Femur (tissue), 1 donor: ENCODE measurements at places on chromosomes 2 and 18.

- no peak for DNase-seq
Measured at GRCh38 chr2:43472527-43473194, 123.2 kb downstream of the THADA start.

- no peak for DNase-seq
Measured at GRCh38 chr2:39266139-39266805, 22.5 kb upstream of the CDKL4 start.

- no peak for DNase-seq
Measured at GRCh38 chr2:165524720-165525119, 55.2 kb downstream of the CSRNP3 start.

DNA sequence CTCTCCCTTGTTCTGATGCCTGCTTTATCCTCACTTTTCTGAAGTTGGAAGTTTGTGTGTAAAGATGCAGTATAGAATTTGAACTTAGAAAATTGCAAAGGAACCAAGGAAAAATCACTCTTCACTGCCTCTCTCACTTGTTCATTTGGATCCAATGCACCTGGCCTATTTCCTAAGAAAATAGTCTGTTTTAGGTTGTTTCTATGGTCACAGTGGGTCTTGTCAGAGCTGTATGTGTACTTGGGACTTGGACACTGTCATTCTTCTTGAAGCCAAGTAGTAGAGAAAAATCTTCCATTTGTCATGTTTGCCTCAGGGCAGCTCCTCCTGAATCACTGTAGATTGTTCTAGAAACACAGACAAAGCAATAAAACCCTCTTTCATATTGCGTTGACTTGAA lies 80.3 kb upstream of the SESTD1 start:
- peak; percentile 22 for DNase-seq

GRCh38 chr18:46296656-46297055 lies 192.5 kb downstream of the HAUS1 start:
- DNase-seq = peak; percentile 8

DNA sequence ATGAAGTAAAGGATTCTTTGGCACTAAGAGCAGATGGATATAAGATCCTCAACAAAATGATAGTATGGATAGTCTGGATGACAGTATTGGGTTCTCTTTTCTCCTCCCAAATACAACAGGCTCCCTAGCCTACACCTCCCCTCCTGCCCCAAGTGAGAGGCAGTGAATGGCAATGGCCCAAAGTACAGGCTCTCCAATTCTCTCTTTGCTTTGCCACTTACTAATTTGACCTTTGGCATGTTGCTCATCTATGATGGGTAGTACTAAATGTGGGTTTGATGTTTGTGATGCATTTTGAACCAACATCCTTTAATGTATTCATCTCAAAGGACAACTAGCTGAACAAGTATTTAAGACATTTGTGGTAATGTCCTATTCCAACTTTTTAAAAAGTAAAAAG lies 65.9 kb downstream of the EIF5B start:
- DNase-seq = no peak

DNA sequence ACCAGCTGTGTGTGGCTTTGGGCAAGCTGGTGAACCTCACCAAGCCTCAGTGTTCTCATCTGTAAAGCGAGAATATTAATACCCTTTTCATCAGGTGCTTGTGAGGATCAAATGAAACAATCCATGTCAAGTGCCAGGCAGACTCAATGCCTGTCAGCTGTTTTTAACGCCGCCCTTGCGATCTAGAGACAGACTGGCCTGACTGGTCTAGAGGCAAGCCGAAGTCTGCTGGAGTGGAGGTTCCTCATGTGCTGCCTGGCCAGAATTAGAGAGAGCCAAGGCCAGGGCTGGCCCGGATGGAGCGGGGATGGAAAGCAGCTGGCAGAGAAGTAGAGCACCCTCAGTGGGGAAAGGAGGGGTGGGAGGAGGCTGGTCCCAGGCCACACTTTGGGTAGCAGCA lies 74.5 kb upstream of the B3GNT7 start:
- DNase-seq = no peak

GRCh38 chr18:4878480-4878879 lies 318.6 kb downstream of the AKAIN1 start:
- no peak for DNase-seq

DNA sequence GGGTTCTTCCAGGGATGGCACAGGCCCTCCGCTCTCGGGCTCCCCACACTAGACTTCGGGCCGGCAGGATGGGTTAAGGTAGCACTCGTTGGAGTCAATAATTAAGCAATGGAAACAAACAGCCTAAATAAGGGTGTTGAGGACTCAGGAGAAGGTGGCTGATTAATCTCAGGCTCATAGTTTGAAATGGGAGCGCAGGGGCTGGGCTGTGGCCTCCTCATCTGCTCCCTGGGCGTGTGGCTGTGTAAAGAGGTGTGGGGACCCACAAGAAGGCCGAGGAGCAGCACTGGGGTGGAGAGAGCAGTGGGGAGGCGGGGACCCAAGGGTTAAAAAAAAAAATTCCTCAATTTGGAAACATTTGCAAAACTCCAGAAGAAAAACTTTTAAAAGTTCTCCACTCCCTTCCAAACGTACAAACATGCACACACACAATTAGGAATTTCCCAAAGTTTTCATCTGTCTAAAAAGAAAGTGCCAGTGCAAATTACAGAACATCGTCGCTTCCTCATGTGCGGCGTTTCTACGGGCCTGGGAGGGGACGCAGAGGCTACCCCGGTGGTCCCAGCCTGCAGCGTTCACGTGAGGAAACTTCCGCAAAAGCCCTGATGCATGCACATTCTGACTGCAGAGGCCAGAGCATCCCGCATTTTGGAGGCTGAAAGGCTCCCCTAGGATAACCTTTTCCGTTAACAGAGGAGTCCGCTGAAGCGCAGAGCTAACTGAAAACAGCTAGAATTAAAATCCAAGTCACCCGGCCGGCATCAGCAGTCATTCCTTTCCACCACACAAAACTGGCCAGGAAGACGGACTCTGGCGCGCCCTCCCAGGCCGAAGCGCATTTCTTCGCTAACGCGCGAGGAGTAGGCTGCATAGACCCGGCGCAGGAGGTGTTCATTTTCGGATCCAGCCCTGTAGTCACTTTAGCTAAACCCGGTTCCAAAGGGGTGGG lies 1.0 kb upstream of the TUBB6 start:
- peak; percentile 84 for DNase-seq

DNA sequence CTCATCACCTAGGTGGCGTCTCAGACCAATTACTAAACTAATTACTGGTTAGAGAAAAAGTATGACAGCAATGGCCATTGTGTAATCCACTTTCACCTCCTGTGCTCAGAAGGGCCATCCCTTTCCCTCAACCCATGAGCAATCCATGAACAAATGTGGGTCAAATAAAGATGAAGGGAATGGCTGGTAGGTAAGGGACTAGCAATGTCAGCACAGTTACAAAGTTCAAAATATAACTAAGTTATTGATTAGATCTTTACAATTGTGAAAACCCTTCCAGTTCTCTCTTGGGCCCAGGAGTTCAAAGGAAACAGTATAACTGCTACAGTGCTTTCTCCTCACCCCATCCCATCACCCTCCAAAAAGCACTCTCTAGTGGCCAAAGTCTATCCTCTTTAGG lies 98.3 kb downstream of the DTNA start:
- no peak for DNase-seq

GRCh38 chr2:184654945-184655344 lies 56.6 kb downstream of the ZNF804A start:
- DNase-seq = no peak

- DNase-seq = no peak
Measured at GRCh38 chr2:218169757-218170546, 3.2 kb upstream of the CXCR1 start.

DNA sequence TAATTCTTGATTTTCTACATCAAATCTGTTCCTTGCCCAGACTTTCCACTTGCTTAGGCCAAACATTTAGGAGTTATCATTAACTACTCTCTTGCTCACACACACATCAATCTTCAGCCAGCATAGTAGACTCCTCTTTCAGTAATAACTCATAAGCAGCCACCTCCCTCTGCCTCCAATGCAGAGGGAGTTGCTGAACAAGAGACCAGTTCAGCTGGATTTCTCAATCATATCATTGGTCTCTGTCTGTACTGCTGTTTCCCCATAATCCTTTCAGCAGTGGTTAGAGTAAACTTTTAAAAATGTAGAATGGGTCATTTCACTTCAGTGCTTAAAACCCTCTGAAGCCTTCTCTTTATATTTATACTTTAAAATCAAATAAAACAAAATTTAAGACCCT lies 112.9 kb downstream of the SLC39A10 start:
- no peak for DNase-seq

DNA sequence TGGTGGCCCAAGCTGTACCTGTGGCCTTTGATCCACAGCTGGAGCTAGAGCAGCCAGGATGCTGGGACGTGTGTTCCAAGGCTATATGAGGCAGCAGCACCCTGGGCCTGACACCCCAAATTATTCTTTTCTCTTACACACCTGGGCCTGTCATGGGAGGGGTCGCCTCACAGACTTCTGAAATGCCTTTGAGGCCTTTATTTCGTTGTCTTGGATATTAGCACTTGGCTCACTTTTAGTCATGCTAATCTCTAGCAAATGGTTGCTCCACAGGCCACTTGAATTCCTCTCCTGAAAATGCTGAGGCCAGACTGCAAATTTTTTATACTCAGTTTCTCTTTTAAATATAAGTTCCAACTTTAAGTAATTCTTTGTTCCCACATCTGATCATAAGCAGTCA lies 22.0 kb upstream of the IL1R2 start:
- DNase-seq = no peak

- DNase-seq = peak; percentile 31
Measured at GRCh38 chr2:241808721-241809382, at the start of gene NEU4. TSS of gene NEU4 (plus strand) at chr2:241809193. CDS start at chr2:241814485, 5,292 bp downstream.

GRCh38 chr2:10271509-10271908 lies 31.2 kb upstream of the HPCAL1 start:
- peak; percentile 1 for DNase-seq

DNA sequence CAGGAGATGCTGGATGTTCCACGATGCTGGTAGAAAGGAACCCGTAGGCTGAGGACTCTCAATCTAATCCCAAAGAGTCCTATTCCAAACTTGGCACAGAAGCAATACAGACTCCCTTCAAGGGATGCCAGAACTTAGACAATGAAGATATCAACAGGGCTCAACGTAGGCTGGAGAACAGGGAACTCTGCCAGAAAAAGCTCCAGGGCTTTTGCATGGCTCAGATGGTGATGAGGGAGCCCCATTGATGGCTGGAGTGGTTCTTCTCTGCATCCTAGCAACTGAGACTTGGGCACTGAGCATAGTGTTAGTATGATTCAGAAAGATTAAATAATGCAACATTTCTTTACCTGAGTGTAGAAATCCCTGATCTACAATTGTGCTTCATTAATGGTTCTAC lies 117.2 kb upstream of the NCK2 start:
- no peak for DNase-seq

DNA sequence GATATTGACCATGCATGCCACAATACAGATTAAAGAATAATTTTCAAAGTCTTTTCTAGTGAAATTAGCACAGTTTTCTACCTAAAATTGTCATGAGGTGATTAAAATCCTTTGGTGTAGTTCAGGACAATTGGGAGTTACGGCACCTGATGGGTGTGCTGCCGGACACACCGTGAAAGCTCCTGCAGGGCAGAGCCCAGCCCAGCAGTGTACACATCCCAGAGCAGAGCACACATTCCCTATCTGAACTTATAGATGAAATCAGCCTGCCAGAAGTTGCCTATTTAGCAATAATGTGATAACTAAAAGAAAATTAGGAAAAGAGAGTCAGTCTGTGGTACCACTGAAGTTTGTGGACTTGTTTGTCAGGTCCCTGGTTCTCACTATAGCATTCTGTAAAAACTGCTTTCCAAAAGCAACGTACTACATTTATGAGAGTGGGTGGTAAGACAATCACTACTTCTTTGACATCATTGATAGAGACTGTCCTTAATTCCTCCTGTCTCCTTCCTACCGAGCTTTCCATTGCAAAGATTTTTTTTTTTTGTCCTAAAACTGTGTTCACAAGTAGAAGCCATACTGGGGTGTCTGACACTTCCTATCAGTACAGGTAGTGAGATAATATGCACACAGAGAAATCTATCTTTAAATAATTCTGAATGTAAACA lies 3.4 kb downstream of the CYTIP start:
- no peak for DNase-seq

GRCh38 chr2:100151310-100151709 lies 8.9 kb upstream of the AFF3 start:
- no peak for DNase-seq

DNA sequence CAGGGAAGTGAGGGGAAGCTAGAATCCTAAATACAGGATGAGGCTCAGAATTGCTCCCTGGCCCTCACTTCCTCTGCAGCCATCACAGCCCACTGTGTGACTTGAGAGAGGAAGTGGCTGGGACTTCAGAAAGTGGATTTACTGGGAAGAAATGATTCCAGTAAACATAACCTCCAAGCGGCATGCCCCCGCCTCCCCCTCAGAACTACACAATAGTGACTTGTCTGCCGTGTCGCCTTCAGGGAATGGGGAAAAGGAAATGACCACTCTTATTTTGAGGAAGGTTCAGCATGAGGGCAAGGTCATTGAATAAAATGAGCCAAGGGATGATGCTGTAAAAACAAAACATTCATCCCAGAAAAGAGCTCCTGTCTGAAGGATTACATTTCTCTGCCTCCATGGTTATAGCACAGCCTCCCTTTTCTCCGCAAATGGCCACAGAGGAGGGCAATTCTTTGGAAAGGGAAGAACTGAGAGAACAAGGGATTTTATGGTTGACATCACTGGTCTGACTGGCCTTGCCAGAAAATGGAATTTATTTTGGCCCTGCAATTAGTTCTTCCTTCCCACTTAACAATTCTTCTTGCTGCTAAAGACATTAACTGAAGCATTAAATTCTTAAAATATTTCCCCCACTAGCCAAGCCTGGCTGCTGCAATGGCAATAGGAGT lies 78.9 kb upstream of the DAPL1 start:
- peak; percentile 73 for DNase-seq

- peak; percentile 12 for DNase-seq
Measured at GRCh38 chr18:79596446-79597175, 83.0 kb upstream of the CTDP1 start.

GRCh38 chr2:189134485-189134884 lies 45.1 kb downstream of the COL5A2 start:
- DNase-seq = no peak

- DNase-seq = no peak
Measured at GRCh38 chr18:1481577-1481976, 576.9 kb downstream of the ADCYAP1 start.

GRCh38 chr2:214566457-214566856 lies 155.6 kb downstream of the VWC2L start:
- no peak for DNase-seq

DNA sequence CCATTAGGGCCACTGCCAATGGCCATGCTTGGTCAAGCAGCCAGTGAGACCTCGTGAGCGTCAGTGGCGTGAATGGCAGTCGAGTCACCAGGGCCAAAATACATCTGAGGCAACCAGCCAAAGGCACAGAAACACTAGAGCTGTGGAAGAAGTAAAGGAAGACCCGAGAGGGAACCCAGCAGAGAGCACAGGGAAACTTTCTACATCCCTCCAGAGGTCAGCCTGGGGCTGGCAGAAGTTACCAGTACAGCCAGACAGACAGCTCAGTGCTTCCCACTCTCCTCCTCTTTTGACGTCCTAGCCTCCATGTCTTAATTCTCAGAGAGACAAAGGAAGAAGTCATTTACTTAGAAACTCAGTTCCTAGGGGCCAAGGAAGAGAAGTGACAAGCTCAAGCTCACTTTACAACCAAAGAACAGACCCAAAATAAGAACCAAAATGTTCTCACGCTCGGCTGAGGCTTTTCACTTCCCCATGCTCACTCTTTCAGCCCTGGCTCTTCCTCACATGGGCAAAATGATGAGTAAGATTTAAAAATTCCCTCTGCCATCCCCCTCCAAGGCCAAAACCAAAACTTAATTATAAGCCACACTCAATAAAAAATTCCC lies 8.7 kb downstream of the CYRIA start:
- no peak for DNase-seq

- DNase-seq = no peak
Measured at GRCh38 chr18:79106084-79106483, 36.9 kb downstream of the ATP9B start.

GRCh38 chr2:238160206-238161129 lies 1.7 kb downstream of the ERFE start:
- DNase-seq = no peak
